ENCODE measurements at places on chromosomes 13 and 19.
A peak's percentile ranks its signal among the peaks of the same experiment; 100 is the strongest.

- DNase-seq: no peak
Observed at GRCh38 chr13:74256969-74257368, 122.8 kb upstream of the KLF12 start.

DNA sequence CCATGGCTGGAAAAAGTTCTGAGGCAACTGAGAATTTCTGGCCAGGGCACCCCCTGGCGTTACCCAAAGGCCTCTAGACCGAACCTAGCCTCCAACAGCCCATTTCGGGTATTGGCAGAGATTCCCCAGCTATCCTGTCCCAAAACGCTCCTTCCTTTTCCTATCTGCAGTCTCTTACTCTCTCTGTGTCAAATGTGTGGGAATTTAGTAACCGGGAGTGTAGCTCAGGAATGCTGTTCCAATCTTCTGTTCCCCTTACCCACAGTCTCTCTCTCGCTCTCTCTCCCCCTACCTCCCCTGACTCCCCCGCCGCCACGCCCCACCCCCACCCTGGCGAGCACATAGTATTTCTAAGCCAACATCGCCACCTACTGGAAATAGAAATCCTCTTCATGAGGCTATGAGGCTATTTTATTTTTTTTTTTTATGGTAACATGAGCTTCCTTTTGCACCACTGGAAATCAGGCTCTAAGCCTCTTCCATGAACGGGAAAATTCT, 27.0 kb downstream of the OXGR1 start:
- DNase-seq: no peak

DNA sequence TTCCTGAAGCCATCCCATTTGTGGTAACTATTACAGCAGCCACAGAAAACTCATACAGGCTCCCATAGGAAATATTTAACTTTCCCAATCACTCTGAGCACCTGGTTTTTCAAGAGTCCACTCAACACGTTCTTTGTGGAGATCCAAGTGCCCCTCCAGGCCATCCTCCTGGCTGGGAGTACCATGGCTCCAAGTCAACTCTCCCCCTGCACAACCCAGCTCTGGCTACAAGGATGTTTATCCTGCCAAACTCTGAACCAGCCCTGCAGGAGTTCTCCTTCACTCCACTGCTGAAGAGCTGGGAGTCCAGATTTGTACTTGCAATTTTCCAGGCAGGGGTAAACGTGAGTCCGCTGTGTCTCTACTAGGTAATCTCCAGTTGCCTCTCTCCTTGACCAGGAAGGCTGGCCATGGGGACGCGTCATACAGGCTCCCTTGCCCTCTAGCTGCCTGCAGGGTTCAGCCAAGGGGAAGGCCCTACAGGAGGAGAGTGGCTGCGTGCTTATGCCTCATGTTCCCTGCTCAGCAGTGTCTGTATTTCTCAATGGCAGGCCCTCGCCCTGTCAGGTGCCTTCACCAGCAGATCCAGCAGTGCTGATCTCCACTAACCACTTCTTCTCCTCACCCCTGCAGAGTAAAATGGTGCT, 29.9 kb upstream of the ARGLU1 start:
- DNase-seq: no peak

GRCh38 chr13:21689097-21689496, 18.2 kb downstream of the FGF9 start:
- DNase-seq: no peak

GRCh38 chr19:18349524-18350128, 9.2 kb downstream of the PGPEP1 start:
- peak; percentile 61 for DNase-seq

DNA sequence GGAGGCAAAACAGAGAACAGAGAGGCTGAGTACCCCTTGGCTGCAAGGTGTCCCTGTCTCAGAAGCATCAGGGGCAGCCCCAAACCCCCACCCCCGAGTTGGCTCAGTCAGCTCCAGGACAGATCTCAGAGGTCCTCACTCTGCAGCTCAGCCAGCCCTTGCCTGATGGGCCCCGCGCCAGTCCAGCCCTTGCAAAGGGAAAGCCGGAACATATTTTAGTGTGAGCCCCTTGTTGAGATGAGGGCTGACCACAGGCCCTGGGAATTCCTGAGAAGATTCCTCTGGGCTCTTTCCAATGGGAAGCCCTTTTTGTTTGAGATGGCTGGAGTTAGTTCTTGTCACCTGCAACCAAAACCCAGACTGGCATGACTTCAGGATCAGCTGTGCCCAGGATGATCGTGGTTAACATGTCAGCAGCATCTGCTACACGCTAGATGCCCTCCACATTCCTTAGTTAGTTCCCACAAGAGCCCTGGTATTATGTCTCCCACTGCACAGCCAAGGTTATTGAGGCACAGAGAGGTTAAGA, 33.9 kb upstream of the CCNE1 start:
- no peak for DNase-seq

DNA sequence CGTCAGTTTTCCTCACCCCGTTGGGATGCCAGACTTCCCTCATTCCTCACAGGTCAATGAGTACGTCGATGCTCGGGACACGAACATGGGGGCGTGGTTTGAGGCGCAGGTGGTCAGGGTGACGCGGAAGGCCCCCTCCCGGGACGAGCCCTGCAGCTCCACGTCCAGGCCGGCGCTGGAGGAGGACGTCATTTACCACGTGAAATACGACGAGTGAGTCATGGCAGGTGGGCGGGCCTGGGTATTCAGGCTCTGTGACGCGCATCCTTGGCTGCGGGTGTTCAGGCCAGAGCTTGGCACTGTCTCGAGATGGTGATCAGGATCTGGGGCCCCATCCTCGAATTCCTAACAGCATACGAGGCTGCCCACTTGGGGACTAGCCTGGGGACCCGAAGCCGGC, 21.4 kb downstream of the UHRF1 start:
- no peak for DNase-seq

DNA sequence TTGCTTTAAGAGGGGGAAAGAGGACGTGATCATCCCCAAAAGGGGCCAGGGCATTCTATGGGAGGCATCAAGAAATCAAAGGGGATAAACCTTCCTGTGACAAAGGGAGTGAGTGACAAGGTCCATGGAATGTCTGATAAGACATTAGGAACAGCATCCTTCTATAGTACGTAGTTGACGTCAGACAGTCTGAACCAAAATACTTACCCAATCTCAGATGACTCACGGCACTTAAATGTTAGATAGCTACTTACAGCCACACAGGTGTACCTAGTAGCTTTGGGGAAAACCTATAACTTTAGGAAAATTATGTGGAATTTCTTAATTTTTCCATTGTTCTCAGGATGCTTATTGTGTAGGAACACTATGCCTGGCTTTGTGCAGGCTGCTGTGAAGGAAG, 4.9 kb downstream of the LGALS16 start:
- no peak for DNase-seq

GRCh38 chr13:49400755-49401659, 42.9 kb downstream of the CAB39L start:
- DNase-seq: no peak

DNA sequence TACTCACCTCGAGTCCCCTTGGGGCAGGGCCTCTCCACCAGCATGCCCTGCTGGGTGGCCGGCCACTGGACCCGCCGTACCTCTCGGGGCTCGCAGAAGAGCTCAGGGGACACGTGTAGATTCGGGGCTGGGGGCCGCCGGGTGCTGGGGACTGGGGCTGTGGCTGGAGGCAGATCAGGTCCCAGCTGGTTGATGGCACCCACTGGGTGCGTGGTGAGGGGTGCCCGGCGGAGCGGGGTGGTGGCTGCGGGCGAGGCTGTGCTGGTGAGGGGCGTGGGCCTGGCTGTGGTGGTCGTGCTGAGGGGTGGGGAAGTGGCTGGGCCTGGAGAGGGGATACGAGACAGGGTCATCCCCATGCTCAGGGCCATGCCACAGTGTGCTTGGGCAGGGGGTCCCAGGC, 24.9 kb upstream of the ASF1B start:
- DNase-seq: no peak

DNA sequence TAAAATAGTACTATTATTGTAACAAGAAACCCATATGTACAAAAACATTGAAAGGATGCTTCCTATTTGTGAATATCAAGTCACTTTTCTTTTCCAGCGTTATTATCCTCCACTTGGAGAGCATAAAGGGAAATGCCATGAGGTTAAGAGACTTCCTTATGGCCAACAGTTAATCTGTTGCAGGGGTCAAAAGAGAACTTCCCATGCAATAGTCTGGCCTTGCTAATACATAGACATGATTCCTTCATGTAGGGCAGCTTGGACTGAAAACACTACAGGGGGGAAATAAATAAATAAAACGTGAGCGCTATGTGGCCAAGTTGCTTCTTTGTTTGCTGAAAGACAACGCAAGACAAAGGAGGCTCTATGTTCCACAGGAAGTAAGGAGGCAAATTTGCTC, 269.1 kb upstream of the EDNRB start:
- no peak for DNase-seq

DNA sequence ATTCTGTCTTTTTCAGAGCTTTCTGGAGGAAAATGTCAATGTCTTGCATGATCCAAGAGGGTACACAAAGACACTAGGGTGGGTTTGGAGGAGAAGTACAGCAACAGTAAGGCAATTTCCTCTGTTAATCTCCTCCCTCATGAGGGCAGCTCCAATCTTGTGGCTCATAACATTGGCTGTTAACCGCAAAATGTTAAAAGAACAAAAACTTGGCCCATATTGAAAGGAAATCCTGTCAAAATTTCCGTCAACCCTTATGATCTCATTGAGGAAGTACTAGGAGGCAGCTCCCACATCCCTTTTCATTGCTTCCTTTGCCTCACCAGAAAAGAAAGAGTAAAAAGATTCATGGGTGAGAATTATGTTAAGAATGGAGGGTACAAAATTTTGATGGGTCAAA, 11.6 kb downstream of the OXGR1 start:
- DNase-seq: no peak

- DNase-seq: peak; percentile 33
Observed at GRCh38 chr13:45851171-45851921, at the start of gene SIAH3. Gene SIAH3 (minus strand): TSS chr13:45851753. CDS start chr13:45851629, 124 bp downstream.

- DNase-seq: no peak
Observed at GRCh38 chr19:53461866-53462265, 5.7 kb upstream of the ZNF813 start.

DNA sequence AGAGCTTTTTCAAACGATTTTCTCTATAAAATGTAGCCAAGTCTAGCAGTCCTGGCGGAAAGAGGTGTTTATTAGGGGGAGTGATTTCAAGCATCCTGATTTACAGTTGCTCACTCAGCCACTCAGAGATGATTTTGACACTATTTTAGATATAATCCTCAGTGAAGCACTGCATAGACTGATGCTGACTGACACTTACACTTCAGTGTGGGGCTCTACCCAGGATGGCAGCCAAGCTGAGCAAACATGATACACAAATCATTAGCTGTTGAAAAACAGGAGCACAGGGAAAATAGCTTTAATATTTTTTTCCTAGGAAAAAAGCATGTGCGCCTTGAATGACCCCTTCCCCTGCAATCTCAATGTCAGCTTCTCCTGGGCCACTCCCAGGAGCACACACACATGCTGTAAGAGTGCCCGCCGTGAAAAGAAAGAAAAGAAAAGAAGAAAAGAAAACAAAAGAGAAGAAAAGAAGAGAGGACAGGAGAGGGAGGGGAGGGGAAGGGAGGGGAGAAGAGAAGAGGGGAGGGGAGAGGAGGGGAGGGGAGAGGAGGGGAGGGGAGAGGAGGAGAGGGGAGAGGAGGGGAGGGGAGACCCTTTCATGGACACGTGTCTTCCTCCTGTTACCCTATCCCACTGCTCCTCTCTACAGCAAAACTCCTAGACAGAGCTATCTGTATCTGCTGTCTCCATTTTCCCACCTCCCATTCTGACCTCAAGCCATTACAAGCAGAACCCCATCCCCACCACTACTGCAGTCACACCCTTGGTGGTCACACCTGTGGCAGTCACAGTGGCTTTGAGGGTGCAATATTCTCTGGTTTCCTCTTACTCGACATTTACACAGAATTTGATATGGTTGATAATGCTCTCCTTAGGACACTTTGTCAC, 36.4 kb downstream of the RCBTB2 start:
- DNase-seq: peak; percentile 61

DNA sequence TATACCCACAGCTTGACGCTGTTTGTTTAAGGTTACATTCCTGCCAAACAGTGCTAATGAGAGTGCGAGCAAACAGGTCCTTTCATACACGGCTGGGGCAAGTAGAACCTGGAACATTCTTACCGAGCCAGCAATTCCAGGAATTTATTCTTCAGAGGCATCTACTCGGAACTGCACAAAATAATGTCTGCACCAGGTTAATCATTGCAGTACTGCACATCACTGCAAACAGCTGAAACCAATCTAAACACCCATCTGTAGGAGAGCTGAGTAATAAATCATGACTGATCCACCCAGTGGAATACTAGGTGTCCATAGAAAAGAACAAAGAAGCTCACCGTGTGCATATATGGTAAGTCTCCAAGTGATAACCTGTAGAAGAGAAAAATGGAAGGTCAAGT, 1.2 kb upstream of the ZNF579 start:
- no peak for DNase-seq

- DNase-seq: no peak
Observed at GRCh38 chr19:17031741-17032140, 5.1 kb upstream of the CPAMD8 start.

DNA sequence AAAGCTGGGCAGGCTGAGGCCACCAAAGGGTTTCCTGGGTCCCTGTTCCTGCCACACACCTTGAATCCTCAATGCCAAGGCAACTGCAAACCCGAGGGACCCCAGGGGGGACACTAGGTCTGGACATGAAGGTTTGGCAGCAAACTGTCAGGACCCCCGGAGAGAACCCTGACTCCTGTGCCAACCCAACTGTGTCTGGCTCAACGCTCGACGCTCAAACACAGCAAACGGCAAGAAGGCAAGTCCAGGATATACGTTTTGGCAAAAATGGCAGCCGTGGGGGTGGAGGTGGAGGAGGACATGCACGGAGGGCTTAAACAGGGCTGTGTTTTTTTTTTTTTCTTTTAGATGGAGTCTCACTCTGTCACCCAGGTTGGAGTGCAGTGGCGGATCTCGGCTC, 73.0 kb downstream of the GADD45B start:
- DNase-seq: no peak

GRCh38 chr19:38543807-38544568, 73.8 kb downstream of the MAP4K1 start:
- DNase-seq: peak; percentile 54

DNA sequence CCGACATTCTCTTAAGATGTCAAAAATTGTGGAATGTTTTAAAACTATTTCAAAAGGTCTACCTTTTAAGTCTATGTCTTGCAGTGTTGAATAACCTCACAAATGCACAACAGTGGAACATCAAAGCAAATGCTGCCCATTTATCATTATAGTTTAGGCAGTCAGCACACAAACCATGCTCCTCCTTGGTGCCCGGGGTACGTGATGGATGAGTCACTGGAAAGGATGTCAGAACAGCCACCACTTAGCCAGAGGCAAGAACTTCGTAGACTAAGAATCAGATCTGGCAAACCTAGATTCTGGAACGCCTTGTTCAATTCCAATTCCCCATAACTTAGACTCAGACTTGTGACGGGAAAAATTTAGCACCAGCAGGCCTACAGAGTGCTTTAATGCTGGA, 343.6 kb downstream of the FGF9 start:
- DNase-seq: no peak

DNA sequence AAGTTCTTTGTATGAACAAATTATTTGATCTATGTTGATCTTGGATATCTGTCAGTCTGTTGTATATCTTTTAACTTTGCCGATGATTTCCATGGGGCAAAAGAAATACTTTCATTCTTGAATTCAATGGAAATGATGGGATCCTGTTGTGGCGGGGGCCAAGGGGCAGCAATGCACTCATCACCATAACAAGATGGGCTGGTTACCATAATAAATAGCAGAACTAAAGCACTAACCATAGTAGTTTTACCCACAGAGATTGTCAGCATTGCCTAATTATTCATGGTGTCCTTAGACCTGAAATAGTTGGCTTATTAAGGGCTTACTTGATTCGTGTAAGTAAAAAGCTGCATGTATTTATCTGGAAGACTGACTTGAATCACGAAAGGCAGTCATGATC, 309.6 kb downstream of the RFC3 start:
- no peak for DNase-seq
